ENCODE measurements at places on chromosomes 3 and 15.
A peak's percentile ranks its signal among the peaks of the same experiment; 100 is the strongest.

DNA sequence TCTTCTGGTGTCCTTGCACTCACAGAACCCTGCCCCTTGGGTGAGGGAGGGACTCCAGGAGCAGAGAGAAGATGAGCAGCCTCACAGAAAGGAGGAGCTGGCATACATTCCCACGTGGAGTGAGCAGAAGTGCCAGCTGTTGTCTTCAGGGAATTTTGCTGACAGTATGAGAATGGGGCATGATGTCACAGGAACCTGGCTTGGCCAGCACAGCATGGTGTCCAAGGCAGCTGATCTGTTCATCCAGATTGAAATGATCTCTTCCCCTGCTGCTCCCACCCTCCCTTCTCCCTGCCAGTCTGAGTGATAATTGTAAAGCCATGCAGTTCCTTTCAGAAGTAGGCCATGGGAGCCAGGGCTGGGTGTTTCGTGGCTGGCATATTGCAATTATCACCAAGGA is 53.3 kb downstream of the GJD2 start:
- DNase-seq, result no peak

DNA sequence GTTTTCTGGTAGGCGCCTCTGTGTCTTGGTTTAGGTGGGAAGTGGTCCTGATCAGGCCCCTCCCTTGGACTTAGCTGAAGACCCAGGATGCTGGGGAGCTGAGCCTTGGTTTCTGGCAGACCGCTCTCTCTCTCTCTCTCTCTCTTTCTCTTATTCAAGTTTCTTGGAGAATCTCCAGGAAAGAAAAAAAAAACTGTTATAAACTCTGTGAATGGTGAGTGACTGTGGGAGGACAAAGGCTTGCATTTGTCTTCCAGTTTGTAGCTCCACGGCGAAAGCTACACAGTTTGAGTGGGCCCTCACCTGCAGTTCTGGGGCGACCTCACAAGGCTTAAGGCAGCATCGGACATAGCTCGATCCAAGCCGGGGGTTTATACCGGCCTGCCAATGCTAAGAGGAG is 7.5 kb downstream of the DET1 start:
- no peak for DNase-seq

- DNase-seq, result no peak
These were observed 29.6 kb upstream of the RPS17 start for GRCh38 chr15:82569834-82570233.

- no peak for DNase-seq
These were observed 40.1 kb downstream of the TTC23 start for GRCh38 chr15:99209326-99209725.

DNA sequence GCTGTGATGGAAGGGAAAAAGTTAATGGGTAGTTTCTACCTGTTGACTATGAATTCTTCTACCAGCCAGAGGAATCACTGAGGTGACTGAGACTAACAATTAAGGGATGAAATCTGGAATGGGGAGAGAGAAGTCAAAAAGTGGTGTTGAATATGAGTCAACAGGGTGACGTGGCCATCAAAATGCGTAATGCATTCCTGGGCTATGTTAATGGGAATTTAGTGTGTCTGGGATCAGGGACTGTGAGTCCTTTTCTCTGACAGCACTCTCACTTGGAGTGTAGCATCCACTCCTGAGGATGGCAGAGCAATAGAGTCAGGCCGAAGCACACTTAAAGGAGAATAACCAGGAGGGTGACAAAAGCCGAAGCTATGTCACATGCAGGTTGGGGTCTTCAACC is 60.4 kb downstream of the MESD start:
- DNase-seq, result peak; percentile 93

DNA sequence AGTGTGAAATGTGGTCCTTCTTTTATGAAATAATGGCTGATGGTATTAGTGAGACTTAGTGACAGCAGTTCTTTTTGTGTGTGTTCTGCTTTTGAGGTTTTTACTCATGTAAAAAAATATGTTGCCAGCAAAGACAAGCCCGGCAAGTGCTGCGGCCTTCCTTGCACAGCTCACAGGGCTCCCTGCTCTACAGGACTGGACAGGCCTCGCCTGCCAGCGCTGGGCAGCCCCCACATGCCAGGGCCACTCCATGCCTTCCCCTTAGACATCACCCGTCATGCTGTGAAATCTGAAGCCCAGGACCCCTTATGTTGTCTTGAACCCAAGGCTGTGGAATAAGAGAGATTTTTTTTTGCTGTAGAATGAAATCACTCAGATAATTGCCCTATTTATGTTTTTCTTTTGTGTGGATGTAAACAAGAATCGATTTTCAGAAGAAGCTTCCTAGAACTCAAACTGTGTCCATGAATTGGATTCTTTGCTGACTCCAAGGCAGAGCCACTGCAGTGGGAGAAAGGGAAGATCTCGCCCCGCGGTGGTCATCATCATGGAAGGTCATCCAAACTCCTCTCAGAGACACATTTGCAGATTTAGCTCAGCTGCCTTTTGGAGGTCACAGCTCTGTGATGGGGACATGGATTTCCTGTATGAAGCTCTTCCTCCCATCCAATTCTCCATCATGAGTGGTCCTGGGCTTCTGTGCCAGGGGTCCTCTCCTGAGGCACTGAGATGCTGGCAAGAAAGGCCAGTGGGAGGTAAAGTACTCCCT is 150.8 kb downstream of the ATP10A start:
- DNase-seq, result no peak

- no peak for DNase-seq
These were observed 237.6 kb upstream of the MME start for GRCh38 chr3:154842536-154842935.

DNA sequence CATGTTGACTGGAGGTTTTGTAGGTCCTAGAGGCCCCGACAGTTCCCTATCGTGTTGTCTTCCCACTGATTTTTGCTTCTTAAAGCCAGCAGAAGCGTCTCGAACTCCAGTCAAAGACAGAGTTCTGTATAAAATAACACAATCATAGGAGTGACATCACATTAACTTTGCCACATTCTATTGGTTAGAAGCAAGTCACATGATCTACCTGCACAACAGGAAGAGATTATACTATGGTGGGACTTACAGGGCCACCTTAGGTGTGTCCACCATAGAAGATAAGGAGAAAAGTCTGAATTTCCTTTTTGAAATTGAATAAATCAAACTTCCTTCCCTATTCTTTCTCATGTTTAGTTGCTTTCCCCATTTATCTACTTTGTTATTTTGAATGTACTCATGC is 365.5 kb downstream of the GRM7 start:
- DNase-seq, result no peak

- DNase-seq, result no peak
These were observed 60.8 kb downstream of the SNRK start for GRCh38 chr3:43346978-43347749.

DNA sequence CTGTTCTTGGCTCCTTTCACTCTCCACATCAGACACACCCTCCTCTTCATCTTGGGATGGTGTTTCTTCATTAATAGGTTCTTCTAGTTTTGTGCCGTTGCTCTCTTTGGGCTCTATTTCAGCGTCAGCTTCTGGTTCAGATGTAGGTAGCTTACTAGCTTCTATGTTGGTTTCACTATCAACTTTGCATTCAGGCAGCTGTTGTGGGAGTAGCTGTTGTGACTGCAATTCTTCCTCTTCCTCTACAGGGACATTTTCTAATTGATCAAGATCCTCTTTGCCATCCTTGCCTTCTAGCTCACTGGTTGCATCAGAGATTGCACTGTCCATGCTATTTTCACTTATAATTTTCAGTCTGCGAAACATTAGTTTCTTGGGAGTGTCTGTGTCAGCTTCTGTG is 80.1 kb downstream of the SETD2 start:
- no peak for DNase-seq

- DNase-seq, result no peak
These were observed 370.1 kb downstream of the LRTM1 start for GRCh38 chr3:54557538-54558428.

- DNase-seq, result peak; percentile 73
These were observed 49.1 kb downstream of the CCK start for GRCh38 chr3:42216931-42217333.

- DNase-seq, result peak; percentile 64
These were observed 25.2 kb downstream of the GAP43 start for GRCh38 chr3:115648559-115648958.

DNA sequence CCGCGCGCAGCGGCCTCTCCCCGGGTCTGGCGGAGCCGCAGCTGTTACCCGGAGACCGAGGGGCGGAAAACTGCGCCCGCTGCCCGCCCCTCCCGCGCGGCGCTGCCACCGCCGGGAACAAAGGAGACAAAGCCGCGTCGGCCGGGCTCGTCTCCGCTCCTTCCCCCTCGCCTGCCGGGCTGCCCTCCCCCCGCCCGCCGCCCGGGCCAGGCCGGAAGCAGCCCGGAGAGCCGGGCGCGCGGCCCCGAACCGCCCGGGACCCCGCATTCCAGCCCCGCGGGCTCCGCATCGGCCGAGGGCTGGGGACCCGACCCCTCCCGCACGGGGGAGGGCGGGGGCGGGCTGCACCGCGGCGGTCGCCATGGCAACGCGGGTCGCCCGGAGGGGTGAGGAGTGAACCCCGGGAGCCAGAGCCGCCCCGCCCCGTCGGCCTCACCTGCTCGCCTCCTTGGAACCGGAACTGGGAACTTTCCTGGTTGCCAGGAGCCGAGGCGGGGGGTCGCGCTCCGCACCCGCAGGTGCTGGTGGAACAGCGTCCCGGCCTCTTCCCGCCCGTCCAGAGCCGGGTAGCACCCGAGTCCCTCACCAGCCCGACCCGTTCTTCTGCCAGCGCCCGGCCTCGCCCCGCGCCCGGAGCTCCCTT is 448 bp downstream of the PLXNB1 start:
- peak; percentile 40 for DNase-seq

GRCh38 chr3:131881777-131882176 is 153.0 kb downstream of the CPNE4 start:
- DNase-seq, result no peak

GRCh38 chr3:50242851-50243542 is 7.0 kb downstream of the GNAI2 start:
- DNase-seq, result peak; percentile 75

GRCh38 chr15:79779746-79780145 is 117.1 kb downstream of the MTHFS start:
- DNase-seq, result no peak

GRCh38 chr3:37793889-37794591 is 67.6 kb upstream of the CTDSPL start:
- DNase-seq, result no peak

DNA sequence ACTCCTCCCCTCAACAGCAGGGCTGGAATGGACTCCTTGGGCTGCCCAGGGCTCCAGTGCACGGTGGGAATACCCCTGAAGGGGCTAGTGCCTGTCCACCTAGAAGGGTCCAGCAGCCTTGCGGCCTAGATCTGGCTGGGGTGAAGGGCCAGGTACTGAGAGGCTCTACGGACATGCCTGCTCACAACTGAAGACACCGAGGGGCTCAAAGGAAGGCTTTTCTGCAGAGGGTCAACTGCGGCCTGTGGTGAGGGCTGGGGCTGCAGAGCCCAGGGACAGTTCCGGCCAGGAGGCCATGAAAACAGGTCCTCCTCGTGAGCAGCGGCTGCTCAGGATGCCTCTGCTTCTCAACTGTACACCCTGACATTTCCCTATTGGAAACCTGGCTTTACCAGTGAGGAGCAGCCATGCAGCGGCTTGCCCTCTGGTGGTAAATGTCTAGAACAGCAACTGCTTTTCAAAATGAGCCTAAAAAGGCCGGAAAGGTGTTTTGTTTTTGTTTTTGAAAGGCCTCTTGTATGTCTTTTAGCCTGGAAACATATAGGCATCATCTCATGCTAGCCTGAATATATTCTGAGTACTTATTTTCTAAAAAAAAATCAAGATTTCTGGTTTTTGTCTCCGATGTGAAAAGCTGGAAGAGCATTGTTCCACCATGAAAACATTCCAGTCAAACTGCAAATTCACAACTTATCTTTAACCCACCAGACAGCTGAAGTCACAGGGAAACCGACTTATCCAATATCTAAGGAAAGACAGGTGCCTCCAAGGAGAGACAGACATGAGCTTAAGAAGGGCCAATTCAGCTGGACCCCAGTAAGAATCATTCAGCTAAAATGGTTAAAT is 163.4 kb downstream of the KLF13 start:
- DNase-seq, result peak; percentile 58

GRCh38 chr3:114542359-114542758 is 248.5 kb downstream of the TIGIT start:
- DNase-seq, result no peak

DNA sequence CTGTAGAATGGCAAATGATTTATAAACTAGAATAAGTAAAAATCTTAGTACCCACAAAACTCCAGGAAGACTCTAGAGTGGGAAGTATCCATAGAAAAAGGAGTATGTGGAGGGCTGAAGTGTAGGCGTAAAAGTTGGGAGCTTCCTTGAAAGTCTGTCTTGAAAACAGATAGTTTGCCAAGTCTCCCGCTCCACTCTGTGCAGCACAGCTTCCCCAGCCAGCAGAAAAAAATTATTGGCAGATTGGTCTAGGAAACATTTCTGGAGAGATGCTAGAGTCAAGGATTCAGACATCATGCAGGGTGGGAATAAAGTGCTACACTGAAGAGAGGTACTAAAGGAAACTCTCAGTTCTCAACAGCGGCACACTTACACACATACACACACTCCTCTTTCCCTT is 53.4 kb upstream of the CD200R1L start:
- no peak for DNase-seq

- DNase-seq, result no peak
These were observed 30.5 kb downstream of the EDEM1 start for GRCh38 chr3:5217824-5218595.

DNA sequence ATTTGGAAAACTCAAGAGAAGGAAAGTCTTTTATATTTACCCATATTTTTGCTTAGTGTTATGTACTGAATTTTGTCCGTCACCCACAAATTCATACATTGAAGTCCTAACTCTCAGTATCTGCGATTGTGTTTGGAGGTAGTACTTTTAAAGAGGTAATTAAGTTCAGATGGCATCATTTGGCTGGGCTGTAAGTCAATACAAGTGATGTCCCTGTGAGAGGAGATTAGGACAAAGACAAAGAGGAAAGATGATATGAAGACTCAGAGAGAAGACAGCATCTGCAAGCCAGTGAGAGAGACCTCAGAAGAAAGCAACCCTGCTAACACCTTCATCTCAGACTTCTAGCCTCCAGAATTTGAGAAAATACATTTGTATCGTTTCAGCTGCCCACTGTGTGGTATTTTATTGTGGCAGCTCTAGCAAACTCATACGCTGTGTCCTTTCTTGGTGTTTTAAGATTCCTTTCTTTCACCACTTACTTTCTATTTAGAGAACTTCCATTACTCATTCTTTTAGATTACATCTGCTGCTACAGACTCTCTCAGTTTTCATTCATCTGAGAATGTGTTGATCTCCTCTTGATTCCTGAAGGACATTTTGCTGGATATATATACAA is 17.0 kb downstream of the LRCH3 start:
- peak; percentile 42 for DNase-seq

GRCh38 chr15:72968531-72968922 is 83.7 kb upstream of the NEO1 start:
- no peak for DNase-seq

GRCh38 chr3:122937745-122938144 is 89.8 kb downstream of the SEMA5B start:
- no peak for DNase-seq
